ENCODE measurements at places on chromosomes 2 and 18. TPM values are rescaled to one million over a fixed set of nuclear protein-coding genes. Genes with fewer than 3 reads are reported as not detected.

DNA sequence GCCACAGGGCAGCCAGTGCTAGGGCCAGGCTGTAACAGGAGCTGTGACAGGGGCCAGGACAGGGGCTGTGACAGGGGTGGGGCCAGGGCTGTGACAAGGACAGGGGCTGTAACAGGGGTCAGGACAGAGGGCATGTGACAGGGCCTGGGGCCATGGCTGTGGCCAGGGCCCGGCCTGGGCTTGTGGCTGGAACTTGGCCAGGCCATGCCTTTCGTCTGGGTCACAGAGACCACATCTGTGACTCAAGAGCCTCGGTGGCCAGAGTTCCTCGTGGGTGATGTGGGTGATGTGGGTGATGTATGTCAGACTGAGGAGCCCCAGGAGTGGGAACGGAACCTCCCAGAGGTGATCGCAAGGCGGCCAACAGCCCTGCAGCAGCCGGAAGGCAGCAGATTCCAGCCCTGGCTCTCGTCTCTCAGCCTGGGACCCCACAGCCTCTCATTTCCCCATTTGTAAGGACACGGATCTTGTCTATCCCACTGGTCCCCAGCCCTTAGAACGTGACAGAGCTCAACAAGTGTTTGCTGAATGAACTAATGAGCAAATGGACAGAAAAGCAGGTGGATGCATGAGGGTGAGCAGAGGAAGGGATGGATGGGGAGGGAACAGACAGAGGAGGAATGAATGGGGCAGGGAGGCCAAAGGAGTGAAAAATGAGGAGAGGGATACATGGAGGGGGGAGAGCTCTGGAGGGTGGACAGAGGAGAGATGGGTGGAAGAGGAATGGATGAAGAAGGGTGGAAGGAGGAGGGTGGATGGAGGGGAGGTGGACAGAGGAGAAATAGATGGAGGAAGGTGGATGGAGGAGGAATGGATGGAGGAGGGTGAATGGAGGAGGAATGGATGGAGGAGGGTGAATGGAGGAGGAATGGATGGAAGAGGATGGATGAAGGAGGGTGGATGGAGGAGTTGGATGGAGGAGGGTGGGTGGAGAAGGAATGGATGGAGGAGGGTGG lies 17.3 kb downstream of the ESPNL start:
- no peak for DNase-seq

DNA sequence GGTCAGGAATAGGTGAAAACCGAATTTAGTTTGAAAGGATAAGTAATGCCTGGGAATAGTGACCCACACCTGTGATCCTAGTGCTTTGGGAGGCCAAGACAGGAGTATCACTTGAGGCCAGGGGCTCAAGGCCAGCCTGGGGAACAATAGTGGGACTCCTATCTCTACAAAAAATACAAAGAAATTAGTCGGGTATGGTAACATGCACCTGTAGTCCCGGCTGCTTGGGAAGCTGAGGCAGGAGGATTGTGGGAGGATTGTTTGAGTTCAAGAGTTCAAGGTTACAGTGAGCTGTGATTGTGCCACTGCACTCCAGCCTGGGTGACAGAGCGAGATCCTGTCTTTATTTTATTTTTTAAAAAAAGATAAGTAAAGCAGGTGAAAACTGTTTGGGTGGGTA lies 3.8 kb upstream of the MYO1B start:
- no peak for DNase-seq

- DNase-seq, result no peak
Observed at GRCh38 chr2:122656403-122656802, 901.0 kb downstream of the TSN start.

GRCh38 chr2:31642707-31643106 lies 62.0 kb upstream of the SRD5A2 start:
- no peak for DNase-seq

Gene OSR1
- total RNA-seq, result 12.8 TPM

Gene CNOT11
- total RNA-seq, result 30.8 TPM

All from suprapubic skin (tissue), 4 donors.